Stimulated activated CD8-positive, alpha-beta memory T cell treated with anti-CD3 and anti-CD28 coated beads, Interleukin-7, amount 100 ng/mL, for 1 hour (primary cell): ENCODE measurements at places on chromosomes 6 and 20.

DNA sequence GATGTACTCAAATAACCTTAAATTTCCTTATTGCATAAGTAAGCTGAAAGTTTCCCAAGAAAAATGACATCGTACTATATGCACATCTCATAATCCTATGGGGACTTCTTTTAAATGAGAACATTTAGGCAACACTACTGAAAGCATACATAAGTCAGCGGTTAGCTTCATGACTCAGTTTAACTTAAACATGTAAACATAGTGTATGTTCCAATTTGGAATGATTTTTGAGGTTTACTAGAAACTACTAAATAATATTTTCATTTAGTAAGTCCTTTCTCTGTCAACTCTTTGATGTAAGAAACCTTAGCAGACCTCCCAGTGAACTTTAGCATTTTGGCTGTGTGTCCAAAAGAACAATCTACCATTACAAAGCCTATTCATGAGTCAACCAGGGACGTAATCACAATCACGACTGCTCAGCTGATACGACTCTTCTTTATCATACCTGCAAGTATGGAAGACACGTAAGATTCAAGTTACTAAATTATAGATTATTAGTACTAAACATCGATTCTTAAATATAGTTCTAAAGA is 19.3 kb downstream of the HIVEP2 start:
- DNase-seq, result no peak

DNA sequence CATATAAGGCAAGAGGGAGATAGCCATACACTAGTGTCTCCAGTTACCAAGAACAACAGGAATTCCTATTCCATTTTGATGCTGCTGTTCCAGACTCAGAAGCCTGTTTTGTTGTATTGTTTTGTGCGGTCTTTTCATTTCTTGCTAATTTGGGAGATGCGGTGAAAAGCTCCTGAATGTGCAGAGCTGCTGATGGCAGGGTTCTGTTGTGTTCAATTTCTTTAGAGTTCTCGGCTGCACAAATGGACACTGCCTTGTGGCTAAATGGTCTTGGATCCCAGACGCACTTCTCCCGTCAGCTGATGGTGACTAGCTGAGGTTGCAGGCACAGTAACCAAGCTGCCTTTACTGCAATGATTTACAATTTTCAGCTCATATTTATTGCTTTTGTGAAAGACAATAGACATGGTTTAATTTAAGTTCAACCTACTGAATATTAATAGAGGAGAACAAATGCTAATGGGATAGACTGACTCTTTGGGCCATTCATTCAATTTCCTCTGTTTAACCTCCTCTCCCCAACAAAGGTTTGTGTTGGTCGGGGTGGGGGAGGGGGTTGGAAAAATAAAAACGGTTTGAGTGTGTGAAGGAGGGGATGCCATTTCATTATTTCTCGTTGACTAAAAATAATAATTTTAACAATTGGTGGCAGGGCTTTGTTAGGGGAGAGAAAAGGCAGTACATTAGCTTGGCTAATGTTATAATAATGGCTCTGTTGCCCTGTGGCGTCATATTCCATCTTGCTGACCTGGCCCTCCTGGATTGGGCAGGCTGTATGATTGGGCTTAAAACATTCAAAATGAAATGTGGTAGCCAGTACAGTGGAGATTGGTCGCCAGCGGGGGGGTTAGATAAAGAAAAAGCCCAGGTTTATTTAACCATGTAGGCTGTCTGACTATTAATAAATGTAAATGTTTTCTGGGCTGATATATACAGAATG is 159.5 kb downstream of the JARID2 start:
- DNase-seq, result no peak

- no peak for DNase-seq
These were observed 34.2 kb downstream of the RBM38 start for GRCh38 chr20:57425150-57426013.

DNA sequence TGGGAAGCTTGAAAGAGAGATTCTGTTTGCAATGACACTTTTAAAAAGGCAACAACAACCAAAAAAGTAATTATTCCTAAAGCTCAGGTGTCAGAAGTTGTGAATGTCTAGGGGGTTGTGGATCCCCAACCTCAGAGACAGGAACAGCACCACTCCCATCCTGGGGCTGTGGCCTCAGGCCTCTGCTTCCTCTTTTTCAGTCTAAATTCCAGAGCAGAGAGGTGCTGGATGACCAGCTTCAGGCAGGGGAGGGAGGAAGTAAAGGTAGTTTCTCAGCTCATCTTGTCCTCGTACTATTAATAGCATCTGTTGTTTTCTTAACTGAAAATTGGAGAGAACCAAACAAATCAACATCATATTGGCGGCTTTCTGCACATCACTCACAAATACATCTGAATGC is 8.3 kb downstream of the NT5E start:
- no peak for DNase-seq

GRCh38 chr6:16295060-16295459 is 56.7 kb downstream of the GMPR start:
- DNase-seq, result no peak
